ENCODE measurements at places on chromosomes 1 and 21.

DNA sequence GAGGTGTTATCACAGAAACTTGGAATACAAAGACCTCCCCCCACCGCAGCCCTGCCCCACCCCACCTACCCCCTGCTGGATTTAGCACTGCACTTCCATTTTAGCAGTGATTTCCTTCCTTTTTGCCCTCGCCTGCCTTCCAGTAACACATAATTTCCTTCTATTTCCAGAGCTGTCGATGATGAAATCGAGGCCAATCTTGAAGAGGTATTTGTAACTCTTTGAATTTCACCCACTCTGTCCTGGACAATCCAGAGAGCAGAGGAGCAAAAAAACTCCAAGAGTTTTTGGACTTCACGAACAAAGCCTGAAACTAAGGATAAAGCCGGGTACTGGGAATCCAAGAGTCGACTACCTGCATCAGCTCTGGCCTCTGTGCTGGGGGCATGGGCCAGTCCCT, 49.1 kb downstream of the CAPN2 start:
- H3K27me3 ChIP-seq, result no peaks in the 10 kb centered on the region
- H3K27ac ChIP-seq, result no peak overlapping the region
- no peak overlapping the region for H3K4me3 ChIP-seq
- no peak for DNase-seq

DNA sequence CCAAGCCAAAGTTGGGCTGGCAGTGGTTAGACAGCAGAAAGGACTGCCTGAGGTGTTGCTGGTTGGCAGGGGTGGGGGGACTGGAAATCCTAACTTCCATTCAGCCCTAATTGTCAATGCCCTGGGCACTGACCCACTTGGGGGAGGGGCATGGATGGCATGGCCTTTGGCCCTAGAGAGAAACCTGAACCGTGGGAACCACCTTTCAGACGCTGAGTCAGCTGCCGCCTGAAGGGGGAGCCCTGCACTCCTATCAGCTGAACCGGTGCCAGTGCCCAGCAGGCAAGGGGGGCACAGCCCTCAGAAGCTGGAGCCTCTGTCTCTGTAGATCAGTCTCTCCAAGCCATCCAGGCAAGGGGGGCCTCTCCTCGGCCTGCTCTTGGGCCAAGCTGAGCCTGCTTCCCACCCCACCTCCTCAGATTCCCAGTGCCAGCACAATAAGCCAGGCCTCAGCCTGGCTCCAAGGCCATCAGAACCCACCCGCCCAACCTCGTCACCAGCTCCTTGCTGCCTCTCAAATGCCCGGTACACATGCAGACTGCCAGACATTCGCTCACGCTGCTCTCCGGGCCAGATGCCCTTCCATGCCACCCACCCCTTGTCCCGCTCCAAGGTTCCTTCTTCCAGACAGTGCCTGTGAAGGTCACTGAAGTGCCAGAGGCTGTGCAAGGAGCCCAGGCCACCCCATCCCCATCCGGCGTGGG, 11.6 kb downstream of the TINAGL1 start:
- H3K27me3 ChIP-seq, result no peaks in the 10 kb centered on the region
- no peak overlapping the region for H3K4me3 ChIP-seq
- peak overlapping the region; percentile 92 for H3K27ac ChIP-seq
- peak; percentile 86 for DNase-seq

DNA sequence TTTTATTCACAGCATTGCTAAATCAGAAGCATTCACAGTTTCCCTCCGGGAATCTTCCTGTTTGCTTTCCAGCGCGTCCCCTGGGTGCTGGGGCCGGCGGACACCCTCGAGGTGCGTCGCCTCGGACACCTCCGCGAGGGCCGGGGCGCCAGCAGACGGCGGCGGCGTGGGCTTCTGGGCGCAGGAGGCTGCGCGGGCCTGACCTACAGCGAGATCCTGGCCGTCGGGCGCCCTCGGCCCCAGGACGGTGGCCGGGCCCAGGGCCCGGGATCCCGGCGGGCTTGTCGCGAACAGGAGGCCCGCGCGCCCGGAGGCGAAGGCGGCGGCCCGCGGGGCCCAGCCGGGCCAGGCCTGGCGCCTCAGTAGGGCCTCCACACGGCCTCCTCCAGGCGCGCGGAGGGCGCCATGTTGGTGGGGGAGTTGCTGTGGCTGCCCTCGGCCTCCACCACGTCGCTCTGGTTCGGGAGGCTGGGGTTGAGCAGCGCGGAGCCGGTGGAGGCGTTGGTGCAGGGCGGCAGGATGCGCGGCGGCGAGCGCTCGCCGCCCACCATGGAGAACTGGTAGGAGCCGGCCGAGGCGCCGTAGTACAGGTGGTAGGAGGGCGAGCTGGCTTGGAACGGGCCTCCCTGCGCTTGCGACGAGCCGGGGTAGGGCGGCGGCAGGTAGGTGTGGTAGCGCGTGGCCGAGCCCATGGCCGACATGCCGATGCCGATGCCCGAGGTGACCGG, 123.1 kb downstream of the CLIC6 start:
- DNase-seq, result no peak
- H3K27me3 ChIP-seq, result no peaks in the 10 kb centered on the region
- H3K36me3 ChIP-seq, result peaks cover 1% of the 10 kb centered on the region
- H3K4me3 ChIP-seq, result no peak overlapping the region
- H3K27ac ChIP-seq, result no peak overlapping the region
- no peaks in the 10 kb centered on the region for H3K4me1 ChIP-seq

DNA sequence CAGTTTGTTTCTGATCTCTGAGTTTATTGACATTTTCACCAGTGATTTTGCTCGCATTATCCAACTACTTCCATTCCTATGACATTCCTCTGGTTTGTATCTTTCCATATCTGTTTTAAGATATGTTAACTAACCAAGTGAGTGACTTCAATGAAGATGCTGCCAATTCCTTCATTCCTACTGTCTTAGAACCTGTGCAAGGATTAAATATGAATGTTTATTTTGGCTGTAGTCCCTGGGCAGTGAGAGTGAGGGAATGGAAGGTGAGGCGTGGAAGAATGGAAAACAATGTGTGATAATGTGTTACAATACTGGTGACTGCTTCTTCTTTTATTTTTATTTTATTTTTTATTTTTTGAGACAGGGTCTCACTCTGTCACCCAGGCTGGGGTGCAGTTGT, 183.0 kb downstream of the SDCCAG8 start:
- no peaks in the 10 kb centered on the region for H3K4me1 ChIP-seq
- H3K27ac ChIP-seq, result no peak overlapping the region
- H3K27me3 ChIP-seq, result no peaks in the 10 kb centered on the region
- DNase-seq, result no peak

DNA sequence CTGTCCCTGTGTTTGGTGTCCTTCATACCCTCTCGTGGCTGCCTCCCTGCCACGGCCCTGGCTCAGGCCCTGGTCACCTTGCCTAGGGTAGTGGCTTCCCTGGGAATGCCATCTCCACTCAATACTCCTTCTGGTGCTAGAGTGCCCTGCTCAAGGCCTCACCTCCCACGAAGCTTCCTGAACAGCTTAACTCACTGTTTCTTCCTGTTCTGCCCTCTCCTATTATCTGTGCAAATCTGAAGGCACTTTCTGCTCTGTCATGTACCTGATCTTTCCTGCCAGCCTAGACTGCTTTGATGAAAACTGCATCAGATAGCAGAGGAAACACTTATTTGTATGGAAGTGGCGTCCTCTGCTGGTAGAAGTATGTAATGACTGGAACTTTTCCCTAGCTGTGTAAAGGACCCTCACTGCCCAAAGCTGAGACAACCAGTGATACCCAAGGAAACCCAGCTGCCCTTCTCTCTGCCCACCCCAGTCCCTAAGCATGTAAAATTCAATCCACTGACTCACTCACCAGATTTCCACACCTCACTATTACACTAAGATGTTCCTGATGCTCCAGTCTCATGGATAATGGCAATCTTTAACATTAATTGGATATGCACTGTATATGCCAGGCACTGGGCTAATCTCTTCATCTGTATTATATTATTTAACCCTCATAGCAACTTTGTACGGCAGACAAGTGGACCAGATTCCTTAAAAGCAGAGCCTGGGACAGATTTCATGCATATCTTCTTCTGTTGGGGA, 36.2 kb upstream of the BTG2 start:
- peaks cover 9% of the 10 kb centered on the region for H3K4me1 ChIP-seq
- no peak overlapping the region for H3K4me3 ChIP-seq
- DNase-seq, result peak; percentile 68
- H3K27me3 ChIP-seq, result no peaks in the 10 kb centered on the region
- H3K36me3 ChIP-seq, result no peaks in the 10 kb centered on the region

DNA sequence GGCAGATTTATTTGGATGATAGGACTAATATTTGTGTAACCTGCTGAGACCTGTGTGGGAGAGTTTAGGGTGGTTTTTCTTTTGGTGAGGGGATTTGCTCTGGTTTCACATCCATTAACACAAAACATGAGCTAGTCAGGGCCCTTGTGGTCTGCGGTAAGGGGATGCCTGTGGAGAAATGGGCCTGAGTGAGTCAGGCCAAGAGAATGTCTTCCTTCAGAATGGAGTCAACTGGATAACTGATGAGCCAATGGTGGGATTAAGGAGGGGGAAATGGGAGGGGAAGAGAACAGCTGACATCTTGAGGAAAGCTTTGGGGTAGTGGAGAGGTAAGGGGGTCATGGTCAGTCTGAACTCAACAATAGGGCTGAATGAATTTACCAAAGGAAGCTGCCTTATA, 13.9 kb downstream of the WNT2B start:
- H3K36me3 ChIP-seq, result peaks cover 2% of the 10 kb centered on the region
- no peak for DNase-seq
- no peak overlapping the region for H3K4me3 ChIP-seq
- H3K27me3 ChIP-seq, result no peaks in the 10 kb centered on the region
- H3K27ac ChIP-seq, result no peak overlapping the region

DNA sequence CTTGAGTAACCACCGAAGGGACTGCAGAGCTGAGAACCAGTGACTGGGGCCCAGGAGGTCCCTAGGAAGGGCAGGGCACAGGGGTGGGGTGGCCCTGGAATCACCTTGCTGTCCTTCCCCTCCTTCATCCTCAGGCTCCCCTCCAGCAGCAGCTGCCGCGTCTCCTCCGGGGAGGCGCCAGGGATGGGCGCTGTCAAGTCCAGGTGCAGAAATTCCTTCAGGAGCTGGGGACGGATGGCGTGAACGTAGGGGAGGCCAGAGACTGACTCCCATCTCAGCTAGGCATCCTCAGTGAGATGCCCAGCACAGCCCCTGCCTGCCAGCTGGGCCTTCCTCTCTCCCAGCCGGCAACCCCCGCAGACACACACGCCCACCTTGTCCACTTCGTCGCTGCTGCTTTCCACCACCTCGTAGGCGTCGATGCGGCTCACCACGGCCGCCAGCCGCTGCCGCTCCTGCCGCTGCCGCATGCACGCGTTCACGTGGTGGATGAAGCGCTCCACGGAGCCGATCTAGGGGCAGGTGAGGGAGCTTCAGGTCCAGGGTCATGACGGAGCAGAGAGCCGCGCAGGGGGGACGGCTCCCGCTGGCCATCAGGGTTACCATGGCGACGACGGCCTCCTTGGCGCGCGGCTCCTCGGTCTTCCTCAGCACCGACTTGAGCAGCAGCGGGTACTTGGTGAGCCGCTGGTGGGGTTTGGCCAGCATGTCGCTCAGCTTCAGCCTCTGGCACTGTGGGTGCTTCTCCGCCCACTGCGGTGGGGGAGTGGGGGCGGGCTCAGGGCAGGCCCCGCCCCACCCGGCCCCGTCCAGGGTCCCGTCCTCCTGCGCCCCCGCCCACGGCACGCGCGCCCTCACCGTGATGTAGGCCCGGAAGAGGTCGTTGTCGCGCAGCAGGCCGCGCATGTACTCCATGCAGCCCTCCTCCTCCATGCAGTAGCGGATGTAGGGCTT, 4.4 kb upstream of the TNFRSF25 start:
- H3K36me3 ChIP-seq, result peaks cover 10% of the 10 kb centered on the region
- no peak overlapping the region for H3K4me3 ChIP-seq
- H3K27ac ChIP-seq, result no peak overlapping the region
- no peaks in the 10 kb centered on the region for H3K27me3 ChIP-seq

- H3K4me3 ChIP-seq, result no peak overlapping the region
- no peaks in the 10 kb centered on the region for H3K27me3 ChIP-seq
- H3K27ac ChIP-seq, result no peak overlapping the region
- DNase-seq, result no peak
- peaks cover 4% of the 10 kb centered on the region for H3K4me1 ChIP-seq
Measured at GRCh38 chr1:186994897-186995296, 166.1 kb downstream of the PLA2G4A start.

DNA sequence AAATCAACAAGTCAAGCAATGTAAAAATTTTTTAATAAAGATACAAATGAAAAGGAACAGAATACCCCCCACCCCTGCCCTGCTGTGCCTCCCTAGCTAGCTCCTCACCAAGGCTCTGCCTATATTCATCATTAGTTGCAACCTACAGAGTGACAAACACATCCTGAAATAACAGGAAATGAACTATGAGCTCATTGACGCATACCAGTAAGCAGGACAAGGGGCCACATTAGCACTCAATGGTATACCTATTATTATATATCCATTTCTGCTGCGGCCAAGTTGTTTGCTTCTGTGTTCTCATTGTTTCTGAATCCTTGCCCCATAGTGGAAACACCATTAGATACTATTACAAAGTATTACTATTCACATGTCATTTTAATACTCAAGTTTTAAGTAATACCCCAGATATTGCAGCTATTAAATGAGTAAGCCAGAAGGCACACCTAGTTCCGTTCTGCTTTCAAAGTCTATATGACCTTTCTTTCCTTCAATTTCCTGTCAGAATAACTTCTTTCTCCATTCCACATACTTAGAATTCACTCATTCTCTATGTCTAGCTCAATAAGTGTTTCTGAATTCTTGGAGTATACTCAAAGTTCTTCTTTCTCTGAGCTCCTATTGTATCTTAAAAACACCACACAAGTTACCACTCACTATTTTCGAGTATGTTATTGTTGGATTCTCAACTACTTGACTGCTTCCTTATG, 1214.9 kb downstream of the PLA2G4A start:
- peak; percentile 92 for DNase-seq
- no peaks in the 10 kb centered on the region for H3K36me3 ChIP-seq
- H3K27ac ChIP-seq, result peak overlapping the region; percentile 94
- no peaks in the 10 kb centered on the region for H3K27me3 ChIP-seq
- H3K4me1 ChIP-seq, result peaks cover 33% of the 10 kb centered on the region

DNA sequence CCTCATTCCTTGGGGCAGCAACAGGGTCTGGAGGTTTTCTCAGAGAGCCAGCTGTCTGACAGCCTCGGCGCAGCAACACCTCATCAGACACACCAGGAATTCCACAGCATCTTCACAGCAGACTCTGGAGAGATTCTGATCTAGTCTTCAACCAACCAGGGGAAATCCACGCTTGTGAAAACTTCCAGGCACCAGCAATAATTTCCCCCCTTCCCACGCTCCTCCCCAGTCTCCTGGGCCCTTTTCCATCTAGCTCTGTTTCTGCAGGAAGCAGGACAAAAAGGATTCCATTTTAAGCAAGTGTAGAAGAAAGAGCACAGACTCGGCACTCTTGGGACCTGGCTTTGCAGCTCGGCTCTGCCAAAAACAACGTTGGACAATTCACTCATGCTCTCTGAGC, 44.3 kb upstream of the CAPZB start:
- H3K4me3 ChIP-seq, result no peak overlapping the region
- H3K27ac ChIP-seq, result no peak overlapping the region
- DNase-seq, result no peak

GRCh38 chr1:119336848-119337247, 31.7 kb upstream of the HAO2 start:
- H3K4me1 ChIP-seq, result no peaks in the 10 kb centered on the region
- no peak overlapping the region for H3K27ac ChIP-seq
- no peak for DNase-seq
- no peaks in the 10 kb centered on the region for H3K27me3 ChIP-seq
